ENCODE measurements at places on chromosomes 3 and 15.

DNA sequence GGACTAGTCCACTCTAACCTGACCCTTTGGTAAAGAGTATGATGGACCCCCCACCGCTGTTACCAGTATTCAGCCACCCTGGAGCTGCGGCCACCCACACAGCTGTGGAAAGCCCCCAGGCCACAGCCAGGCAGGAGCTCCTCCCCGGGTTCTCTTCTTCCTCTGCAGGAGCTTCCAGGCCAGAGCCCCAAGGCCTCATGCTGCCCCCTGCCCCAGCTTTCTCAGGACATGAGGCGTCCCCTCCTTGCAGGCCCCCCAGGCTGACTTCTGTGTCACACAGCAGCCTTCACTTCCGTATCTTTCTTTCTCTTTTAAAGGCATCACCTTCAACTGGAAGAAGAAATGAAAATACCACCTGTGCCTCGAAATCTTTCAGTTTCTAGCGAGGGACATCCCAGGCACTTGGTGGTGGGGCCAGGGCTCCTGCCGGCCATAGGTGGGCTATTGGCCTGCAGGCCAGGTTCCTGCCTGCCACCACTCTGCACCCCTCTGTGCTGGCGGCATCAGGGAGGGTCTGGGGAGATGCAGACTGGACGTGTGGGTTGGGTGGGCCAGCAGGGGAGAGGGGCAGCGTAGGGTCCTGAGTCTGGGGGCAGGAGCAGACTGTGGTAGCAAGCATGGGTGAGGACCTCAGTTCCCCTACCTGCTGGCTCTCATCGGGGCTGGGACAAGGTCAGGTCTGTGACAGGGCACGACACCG lies 19.9 kb downstream of the KLF13 start:
- DNase-seq, result no peak

DNA sequence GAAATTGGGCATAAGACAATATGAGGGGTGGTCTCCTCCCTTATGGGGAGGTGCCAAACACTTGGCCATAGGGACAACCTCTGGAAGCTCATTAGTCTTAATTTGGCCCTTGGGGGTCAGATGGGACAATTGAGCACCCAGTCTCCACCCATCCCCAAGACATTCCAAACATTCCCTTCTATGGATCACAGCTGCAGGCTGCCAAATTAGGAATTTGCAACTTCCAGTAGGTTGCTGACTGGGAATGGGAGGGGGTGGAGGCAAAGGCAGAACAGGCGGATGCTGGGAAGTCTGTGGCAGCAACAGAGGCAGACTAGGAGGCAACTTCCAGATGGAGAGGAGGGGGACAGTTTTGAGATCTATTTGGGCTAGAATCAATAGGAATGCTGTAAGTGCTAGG lies 1.4 kb upstream of the PDHB start:
- DNase-seq, result no peak

- DNase-seq, result no peak
Observed at GRCh38 chr3:193772422-193772763, 179.4 kb downstream of the OPA1 start.

DNA sequence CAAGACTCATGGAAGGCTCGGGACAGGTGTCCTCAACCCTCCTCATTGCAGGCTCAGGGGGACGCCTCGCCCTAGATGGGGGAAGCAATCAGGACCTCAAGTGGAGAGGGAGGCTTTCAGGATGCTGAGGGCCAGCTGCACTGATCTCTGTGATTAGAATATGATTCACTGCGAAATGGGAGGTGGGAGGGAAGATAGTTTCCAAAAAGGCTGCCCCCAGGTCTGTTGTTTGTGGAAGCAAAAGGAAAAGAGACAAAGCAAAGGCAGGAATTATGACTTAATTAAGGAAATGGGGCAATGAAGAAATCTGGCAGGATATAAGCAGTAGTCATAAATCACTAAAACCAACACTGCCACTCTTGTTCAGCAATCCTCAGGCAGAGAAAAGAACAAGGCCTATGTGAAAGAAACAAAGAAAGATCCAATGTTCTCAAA lies 85.6 kb upstream of the ABHD17C start:
- DNase-seq, result no peak

GRCh38 chr3:23837691-23838090 lies 31.9 kb downstream of the UBE2E1 start:
- DNase-seq, result no peak

GRCh38 chr3:155391551-155391958 lies 98.1 kb upstream of the STRIT1 start:
- no peak for DNase-seq

DNA sequence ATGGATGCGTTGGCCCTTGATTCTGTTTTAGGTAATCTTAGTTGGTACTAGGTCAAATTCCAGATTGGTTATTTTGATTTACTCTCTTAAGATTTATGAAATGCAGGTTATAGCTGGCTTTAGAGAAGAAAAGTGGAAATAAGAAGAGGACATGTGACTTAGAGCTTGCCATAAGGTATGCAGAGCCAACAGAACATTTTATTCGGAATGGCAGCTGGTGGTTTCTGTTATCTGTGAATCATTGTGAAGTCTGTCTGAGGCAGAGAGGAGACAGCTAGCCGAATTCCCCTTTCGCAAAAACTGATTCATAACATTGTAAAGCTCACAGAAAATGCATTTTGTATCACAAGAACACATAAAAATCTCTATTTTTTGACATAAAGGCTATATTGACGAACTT lies 82.1 kb downstream of the FILIP1L start:
- no peak for DNase-seq

DNA sequence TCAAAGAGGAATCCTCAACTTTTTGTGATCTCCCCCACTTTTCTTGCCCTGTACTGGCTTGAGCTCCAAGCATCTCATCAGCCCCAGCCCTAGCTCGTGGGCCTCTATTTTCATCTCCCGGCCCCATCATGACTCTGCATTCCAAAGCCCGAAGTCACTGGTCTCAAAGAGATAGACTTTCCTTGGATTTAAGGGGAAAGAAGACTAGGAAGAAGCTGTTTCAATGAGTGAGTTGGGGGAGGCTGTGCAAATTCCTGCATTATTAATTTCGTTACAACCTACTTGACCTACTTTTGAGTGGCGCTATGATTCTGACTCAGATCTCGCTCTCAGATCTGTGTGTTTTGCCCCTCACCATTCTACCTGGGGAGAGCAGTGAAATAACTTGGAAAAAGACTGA lies 266.6 kb upstream of the TBL1XR1 start:
- DNase-seq, result no peak

Data from stimulated activated CD4-positive, alpha-beta T cell treated with anti-CD3 and anti-CD28 coated beads, Interleukin-4, amount 100 ng/mL, for 4 hours (primary cell).